ENCODE measurements at places on chromosomes 5 and 9. TPM values are rescaled to one million over a fixed set of nuclear protein-coding genes. Genes with fewer than 3 reads are reported as not detected.

CORO2A gene
- 5.1 TPM for total RNA-seq

IFNA21 gene
- total RNA-seq: not detected

DNA sequence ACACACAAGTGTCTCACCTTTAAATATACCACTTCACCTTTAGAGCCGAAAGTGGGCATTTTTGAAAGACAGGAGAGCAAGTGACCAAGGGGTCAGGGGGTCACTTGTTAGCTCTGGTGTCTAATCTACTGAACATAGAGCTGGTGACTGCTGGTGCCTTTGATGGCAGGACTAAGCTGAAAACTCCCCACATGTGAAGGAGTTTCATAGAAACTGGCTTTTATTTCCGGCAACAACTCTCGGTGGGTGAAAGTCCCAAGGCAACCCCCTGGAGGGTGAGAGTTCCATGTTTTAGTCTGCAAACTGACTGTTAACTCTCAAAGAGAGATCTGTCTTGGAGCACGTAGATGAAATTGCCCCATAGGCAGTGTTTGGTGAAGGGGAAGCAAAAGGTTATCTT is 466.9 kb downstream of the DMRTA1 start:
- H3K4me1 ChIP-seq: no peaks in the 10 kb centered on the region
- H3K4me3 ChIP-seq: no peak overlapping the region
- no peaks in the 10 kb centered on the region for H3K27me3 ChIP-seq
- no peaks in the 10 kb centered on the region for H3K36me3 ChIP-seq
- no peak overlapping the region for H3K27ac ChIP-seq

DNA sequence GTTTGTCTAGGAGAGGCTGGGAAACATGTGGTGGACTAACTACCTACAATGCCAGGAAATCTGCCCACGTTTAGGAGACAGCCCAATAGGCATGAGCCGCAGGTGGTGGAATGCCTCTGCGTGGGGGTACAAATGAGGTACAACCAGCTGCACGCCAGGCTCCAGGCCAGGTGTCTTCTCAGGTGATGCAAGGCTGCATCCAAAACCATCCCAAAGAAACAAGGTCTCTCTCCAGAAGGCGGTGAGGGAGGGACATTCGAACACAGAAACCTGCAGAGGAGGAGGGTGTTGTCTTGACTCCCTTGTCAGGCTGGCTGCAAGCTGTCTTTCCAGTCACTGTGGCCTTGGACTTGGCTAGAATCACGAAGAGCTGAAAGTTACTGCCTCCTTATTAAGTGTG is 11.6 kb downstream of the ANKH start:
- H3K27ac ChIP-seq: no peak overlapping the region
- H3K27me3 ChIP-seq: no peaks in the 10 kb centered on the region
- H3K4me1 ChIP-seq: peaks cover 5% of the 10 kb centered on the region
- H3K4me3 ChIP-seq: no peak overlapping the region
- H3K36me3 ChIP-seq: no peaks in the 10 kb centered on the region

DNA sequence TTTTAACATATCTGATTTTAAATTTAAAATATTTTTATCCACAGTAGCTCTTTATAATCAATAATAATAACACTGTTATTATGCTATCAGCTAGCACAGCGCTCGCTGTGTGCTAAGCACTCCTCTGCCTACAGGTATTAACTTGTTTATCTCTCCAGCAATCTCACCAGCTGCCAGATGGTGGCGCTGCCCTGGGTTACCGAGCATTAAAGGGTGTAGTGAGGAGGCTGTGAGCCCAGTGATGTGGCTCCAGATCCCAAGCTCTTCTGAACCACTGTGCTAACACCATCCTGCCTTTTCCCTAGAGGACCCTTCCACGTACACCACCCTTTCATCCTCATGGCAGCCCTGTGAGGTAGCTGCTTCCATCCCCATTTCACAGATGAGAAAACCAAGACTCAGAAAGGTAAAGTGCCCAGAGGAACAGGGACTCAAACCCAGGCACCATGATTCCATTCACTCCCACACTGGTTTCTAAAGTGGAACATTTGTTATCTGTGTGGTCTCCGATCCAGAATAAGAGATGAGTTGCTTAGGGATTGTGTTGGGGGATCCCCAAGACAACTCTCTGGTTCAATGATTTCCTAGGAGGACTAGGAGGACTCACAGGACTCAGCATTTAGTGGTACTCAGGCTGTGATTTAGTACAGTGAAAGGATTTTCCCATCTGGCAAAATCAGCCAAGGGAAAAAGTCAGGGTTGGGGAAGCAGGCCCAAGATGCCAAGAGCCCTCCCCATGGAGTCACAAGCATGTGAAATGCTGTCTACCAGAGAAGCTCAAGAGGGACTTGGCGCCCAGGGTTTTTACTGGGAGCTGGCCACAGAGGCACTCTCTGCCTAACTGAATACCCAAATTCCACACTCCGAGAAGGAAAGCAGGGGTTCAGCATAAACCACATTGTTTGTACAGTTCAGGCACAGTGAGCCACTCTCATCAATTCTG is 7.0 kb downstream of the IGFBPL1 start:
- no peak overlapping the region for H3K4me3 ChIP-seq
- no peak overlapping the region for H3K27ac ChIP-seq
- no peaks in the 10 kb centered on the region for H3K27me3 ChIP-seq
- no peaks in the 10 kb centered on the region for H3K36me3 ChIP-seq
- DNase-seq: no peak
- no peaks in the 10 kb centered on the region for H3K4me1 ChIP-seq

- no peaks in the 10 kb centered on the region for H3K36me3 ChIP-seq
- no peaks in the 10 kb centered on the region for H3K27me3 ChIP-seq
- no peak overlapping the region for H3K4me3 ChIP-seq
- H3K27ac ChIP-seq: no peak overlapping the region
- no peaks in the 10 kb centered on the region for H3K4me1 ChIP-seq
These were observed 189.5 kb upstream of the PPP1R26 start for GRCh38 chr9:135290086-135290485.

DNA sequence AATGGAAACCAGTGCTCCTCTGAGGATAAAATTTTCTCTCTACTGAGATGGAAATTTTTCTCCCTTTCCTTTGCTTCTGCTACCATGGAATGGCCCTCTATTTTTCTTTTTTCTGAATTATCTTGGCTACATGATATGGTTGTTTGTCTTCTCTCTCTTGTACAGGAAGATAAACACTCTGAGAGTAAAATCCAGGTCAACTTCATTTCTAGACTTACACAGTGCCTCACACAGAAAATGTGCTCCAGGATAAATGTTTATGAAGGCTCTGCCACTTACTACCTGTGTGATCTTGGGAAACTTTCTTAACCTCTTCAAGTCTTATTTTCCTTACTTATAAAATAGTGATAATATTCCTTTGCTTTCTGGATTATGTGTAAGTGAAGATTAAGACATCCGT is 153.9 kb downstream of the PRELID2 start:
- DNase-seq: no peak
- H3K27me3 ChIP-seq: no peaks in the 10 kb centered on the region
- no peak overlapping the region for H3K4me3 ChIP-seq
- H3K36me3 ChIP-seq: no peaks in the 10 kb centered on the region
- no peak overlapping the region for H3K27ac ChIP-seq

Data from CD8-positive, alpha-beta memory T cell (primary cell).